HS-5 (cell line): ENCODE measurements at places on chromosomes 3 and 15.

GRCh38 chr3:12662593-12663400, 1.1 kb downstream of the RAF1 start:
- DNase-seq = no peak

DNA sequence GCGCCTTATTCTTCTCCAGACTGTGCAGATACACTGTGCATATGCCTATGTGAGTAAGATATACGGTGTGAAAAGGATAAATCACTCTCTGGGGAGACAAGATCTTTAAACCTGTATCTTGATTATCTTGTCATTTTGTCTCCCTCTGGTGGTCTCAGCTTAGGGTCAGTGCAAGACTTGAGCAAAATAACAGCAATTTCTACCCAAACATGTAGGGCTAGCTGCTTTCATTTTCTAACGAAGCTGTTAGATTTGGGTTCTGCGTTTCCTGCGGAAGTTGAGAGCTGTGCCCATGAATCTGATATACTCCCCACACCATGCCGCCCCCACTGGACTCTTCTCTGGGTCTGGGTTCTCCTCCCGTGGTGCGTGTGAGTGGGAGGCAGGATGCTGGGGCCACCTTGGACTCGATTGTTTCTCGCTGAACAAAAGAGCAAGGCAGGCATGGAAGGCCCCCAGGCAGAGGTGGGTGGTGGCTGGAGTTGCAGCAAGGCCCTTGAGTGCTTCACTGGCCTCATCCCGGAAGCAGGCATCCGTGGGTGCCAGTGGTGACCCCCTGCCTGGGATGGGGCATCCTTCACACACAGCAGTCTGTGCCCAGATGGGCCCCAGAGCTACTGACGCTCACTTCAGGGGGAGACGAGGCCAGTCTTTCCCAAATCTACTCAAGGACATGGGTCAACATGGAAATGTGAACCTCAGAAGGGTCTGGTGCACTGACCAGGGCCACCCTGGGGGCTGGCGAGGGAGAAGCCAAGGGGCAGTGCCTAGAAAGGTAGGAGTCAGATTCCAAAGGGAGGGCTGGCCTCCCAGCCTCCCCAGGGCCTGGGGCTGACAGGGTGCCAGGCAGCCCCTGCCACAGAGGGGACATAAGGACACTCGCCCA, 179.6 kb downstream of the NSMCE3 start:
- DNase-seq = no peak

DNA sequence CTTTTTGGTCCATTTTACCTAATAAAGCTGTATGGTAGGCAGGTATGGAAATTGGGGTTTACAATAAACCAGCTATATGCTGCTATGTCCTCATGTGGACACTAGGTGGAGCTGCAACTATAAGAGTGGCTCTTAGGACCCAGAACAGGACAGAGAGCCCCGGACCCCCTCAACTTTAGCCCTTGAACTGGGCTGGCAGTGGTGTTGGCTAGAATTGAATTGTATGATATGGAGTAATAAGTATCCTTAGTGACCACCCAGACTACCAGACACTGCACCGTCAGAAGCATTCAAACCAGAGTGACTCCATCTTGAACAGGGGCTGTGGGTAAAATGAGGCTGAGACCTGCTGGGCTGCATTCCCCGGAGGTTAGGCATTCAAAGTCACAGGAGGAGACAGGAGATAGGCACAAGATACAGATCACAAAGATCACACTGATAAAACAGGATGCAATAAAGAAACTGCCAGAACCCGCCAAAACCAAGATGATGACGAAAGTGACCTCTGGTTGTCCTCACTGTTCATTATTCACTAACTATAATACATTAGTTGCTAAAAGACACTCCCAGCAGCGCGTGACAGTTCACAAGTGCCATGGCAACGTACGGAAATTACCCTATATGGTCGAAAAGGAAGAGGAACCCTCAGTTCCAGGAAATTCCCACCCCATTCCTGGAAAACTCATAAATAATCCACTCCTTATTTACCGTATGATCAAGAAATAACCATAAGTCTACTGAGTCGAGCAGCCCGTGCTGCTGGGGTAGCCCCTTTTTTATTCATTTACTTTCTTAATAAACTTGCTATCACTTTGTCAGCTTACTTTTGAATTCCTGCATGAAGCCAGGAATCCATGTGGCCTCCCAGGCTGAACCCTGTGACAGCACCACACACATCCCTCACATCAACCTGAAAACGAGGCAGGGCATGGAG, 68.7 kb upstream of the BLM start:
- DNase-seq = no peak

DNA sequence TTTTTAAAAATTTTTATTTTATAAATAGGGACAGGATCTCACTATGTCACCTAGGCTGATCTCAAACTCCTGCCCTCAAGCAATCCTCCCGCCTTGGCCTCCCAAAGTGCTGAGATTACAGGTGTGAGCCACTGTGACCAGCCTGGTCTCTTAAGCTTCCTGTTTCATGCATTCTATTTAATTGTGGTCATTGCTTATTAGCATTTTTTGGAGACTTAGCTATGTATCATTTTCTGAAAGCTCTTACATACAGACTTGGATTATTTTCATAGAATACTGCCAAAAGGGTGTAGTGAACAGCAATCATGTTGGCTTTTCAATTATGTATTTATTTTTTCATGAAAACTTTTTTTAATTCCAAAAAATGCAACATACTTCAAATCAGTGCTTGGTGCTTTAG, 51.5 kb upstream of the DCUN1D1 start:
- DNase-seq = no peak

GRCh38 chr3:129658110-129658843, 51.8 kb upstream of the PLXND1 start:
- no peak for DNase-seq

DNA sequence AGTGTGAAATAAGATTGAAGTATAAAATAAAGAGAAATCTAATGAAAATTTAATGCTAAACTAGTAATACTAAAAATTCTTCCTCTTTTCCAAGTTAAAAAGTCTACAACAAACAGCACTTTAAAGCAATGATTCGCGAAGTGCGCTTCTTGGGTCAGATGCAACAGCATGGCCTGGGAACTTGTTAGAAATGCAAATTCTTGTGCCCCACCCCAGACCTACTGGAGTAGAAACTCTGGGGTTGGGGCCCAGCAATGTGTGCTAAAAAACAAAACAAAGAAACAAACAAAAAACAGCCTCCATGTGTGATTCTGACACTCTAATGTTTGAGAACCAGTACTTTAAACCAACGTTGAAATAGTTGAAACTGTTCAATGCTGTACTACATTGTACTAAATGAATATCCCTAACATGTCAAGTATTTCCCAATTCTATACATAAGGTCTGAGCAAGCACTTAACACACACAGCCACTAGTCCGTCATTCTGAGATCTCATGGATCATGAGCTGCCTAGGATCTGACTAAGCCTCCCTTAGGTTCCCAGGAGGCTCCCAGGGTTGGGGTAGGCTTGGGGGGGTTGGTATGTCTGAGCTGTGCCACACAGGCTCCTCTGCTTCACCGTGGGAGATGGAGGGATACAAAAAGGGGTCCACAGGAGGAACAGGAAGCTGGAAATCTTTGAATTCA, 6.1 kb downstream of the RASGRP1 start:
- peak; percentile 51 for DNase-seq
